ENCODE measurements at places on chromosomes 16 and 17.
A peak's percentile ranks its signal among the peaks of the same experiment; 100 is the strongest.

- no peak for DNase-seq
Measured at GRCh38 chr16:89248196-89248982, 30.9 kb downstream of the ZNF778 start.

DNA sequence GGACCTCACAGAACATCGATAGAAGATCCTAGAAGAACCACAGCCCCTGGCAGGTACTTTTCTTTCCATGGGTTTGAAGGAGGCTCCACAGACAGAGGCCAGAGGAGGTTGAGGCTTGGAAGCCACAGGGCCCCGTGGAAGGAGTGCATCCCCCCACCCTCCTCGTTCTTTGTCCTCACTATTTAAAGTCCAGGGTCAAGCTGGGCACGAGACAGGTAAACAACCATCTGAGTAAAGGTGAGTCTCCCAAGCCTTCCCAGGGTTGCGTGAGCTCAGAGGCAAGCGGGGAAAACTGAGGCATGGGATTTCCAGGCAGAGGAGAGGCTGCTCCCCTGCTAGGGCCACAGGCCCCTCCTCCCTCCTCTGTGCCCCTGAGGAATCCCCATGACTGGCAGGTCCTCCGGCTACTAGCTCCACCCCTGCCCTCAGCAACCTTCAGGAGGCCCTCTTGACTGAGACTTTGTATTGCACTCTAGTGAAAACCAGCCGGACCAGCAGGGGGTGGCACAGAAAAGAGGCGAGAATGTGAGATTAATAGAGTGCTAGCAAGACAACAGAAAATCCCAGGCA is 927 bp upstream of the SULT1A2 start:
- DNase-seq: peak; percentile 69

- DNase-seq: no peak
Measured at GRCh38 chr16:56866955-56867830, 2.2 kb downstream of the SLC12A3 start.

DNA sequence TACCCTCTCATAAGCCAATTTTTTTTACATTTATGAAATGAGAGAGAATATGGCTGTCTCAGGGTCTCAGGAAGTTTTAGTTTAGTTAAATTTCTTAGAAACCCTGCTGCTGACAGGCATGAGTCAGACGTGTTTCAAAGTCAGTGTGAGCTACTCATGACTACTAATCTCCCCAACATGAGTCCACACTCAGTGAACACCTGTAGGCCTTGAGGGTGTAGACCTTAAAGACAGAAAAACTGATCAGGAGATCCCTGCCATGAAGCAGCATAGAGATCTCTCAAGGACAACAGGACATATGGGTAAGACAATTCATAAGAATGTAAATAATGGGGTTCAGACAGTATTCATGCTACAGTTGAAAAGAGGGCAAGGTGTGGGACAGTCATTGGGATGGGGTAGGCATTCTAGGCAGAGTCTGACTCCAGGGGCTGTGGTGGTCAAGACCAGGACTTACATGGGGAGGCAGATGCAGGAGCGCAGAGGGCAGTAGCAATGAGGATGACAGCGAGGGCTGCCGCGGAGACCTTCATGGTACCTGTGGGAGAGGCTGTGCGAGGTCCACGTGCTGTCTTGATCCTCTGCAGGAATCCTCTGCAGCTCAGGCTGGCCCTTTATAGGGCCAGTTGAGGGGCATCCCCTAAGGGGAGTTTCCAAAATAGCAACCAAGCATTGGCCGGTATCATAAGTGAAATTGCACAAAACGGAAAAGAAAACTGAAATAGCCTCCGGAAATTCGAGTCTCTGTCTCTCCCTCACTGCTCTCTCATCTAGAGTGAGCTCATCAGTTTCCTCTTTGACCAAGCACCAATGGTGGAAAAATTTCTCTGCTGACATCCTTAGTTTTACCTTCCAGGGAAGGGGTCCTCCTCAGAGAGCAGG is at the start of gene CCL5:
Gene CCL5 (minus strand): TSS at position 588 of the 882 bp plus-strand sequence.
- peak; percentile 52 for DNase-seq

Data from islet precursor cell (in vitro differentiated cells).